Adrenal gland (tissue), 19 donors: ENCODE measurements at places on chromosomes 3 and 15. TPM values are rescaled to one million over a fixed set of nuclear protein-coding genes. Genes with fewer than 3 reads are reported as not detected.

Gene CEP19
- 11.5 TPM for total RNA-seq

DNA sequence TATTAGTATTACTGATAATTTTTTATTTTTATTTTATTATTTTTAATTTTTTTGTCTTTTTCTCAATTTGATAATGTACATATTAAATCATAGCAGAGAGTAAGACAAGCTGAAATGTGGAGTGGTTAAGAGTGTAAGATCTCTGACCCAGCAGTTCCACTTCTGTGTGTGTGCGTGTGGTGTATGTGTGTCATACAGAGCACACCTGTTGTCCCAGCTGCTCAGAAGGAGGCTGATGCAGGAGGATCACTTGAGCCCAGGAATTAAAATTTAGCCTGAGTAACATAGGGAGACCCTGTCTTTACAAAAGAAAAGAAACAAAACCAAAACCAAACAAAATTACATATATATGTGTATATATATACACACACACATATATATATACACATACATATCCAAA is 1.4 kb upstream of the CIDEC start:
- H3K27ac ChIP-seq, result no peak overlapping the region
- peaks cover 13% of the 10 kb centered on the region for H3K4me1 ChIP-seq

DNA sequence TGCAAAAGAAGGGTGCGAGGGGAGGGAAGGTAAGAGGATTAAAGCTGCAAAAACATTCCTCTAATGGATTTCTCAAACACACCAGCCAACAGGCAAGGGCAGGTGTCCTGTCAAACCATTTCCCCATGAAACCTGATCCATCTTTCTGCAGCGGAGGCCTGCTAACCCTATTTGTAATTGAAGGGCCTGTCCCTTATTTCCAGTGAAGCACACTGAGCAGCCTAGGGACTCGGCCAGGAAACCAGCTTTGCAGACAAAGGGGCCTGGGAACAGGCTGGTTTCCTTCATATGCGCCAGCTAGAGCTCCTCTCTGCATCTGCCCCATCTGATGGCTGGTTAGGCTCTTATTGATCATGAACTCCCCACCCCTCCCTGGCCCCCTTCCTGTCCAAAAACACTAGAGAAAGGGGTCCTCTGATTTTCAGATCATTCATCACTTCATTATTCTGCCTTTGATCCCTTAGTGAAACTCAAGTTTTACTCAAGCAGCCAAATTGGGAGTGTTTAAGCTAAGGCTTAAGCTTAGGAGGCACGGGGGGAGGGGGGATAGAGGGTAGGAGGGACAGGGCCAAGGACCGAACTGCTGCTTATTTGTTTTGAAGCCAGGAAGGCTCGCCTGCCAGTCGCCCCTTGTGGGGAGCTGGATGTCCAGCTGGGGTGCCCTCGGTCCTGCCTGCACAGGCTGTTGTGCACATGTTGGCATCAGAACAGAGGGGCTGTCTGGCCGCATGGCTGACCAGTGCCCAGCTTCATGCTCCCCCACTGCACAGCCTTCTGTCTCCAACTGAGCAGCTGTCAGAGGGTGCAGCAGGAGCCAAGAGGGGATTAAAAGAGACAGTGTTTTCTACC is 53.1 kb downstream of the BOC start:
- no peaks in the 10 kb centered on the region for H3K4me1 ChIP-seq
- no peaks in the 10 kb centered on the region for H3K36me3 ChIP-seq
- DNase-seq, result no peak
- no peak overlapping the region for H3K4me3 ChIP-seq
- no peaks in the 10 kb centered on the region for H3K27me3 ChIP-seq

Gene AMIGO3
- not detected for total RNA-seq

DNA sequence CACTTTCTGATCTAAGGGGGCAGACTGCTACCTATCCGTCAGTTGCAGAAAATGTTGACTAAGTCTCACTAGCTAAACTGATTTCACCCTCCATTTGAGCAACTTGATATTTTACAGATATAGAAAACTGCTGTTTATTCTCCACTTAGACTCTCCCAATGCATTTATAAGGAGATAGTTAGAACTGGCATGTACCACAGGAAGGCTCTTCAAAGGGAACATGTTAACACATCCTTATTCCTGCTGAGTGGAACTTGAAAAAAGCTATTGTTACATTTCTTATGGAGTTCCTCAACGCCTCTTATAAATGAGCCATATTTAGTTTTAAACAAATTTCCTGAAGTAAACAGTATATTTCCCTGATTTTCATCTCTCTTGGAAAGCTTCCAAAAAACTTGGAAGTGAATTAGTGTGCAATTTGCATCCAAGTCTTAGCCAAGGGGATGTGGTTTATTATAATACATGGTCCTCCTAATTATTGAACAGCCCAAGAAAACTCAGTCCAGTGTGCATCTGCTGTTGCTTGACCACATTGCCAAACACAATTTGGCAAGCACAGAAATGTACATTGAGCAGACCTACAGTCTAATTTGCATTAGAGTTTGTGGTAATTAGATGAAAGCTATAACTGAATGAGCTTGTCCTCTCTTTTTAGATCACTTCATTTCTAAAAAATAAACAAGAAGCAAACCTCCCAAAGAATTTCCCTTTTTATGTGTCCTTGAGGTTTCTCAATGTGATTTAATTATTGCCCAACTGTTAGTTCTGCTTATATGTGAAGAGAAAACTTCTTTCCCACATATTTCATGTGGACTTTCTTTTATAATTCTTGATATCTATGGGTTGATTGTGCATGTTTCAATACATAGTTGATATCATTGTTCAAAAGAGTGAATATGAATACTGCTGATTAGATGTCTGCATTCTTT is 72.6 kb upstream of the DPH6 start:
- H3K36me3 ChIP-seq, result no peaks in the 10 kb centered on the region
- no peaks in the 10 kb centered on the region for H3K27me3 ChIP-seq
- no peak overlapping the region for H3K27ac ChIP-seq
- no peak overlapping the region for H3K4me3 ChIP-seq
- H3K4me1 ChIP-seq, result peaks cover 9% of the 10 kb centered on the region

GRCh38 chr3:32502118-32502945 is at the start of gene CMTM6:
Gene CMTM6, minus strand, starts transcription at chr3:32502852. Its CDS starts 107 bp downstream, at chr3:32502745.
- DNase-seq, result peak; percentile 86
- H3K4me1 ChIP-seq, result peaks cover 17% of the 10 kb centered on the region
- H3K36me3 ChIP-seq, result no peaks in the 10 kb centered on the region

GRCh38 chr3:6281662-6282061 is 579.3 kb upstream of the GRM7 start:
- no peaks in the 10 kb centered on the region for H3K36me3 ChIP-seq
- H3K4me1 ChIP-seq, result no peaks in the 10 kb centered on the region
- no peaks in the 10 kb centered on the region for H3K27me3 ChIP-seq

Gene GOLGA8N
- total RNA-seq, result 4.2 TPM

Gene OR5K2
- not detected for total RNA-seq

DNA sequence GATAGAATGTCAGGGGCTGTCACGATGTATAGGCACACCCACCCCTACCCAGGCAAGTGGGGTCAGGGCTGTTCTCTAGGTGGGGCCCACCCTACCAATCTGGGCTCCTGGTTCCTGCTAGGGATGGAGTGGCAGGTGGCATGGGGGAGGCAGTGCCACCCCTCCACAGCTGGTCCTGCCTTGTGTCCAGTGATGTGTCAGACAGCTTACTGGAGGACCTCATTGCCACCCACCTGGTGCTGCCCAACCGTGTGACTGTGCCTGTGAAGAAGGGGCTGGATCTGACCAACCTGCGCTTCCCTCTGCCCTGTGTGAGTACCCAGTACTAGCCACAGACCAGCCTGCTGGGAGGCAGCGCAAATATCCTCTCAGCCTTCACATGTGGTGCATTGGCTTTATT is 27.5 kb downstream of the ESYT3 start:
- no peak overlapping the region for H3K4me3 ChIP-seq
- H3K4me1 ChIP-seq, result no peaks in the 10 kb centered on the region
- no peak for DNase-seq
- H3K27me3 ChIP-seq, result peaks cover 7% of the 10 kb centered on the region

- no peak overlapping the region for H3K27ac ChIP-seq
- H3K4me3 ChIP-seq, result no peak overlapping the region
- H3K27me3 ChIP-seq, result no peaks in the 10 kb centered on the region
- no peak for DNase-seq
- H3K36me3 ChIP-seq, result no peaks in the 10 kb centered on the region
- H3K4me1 ChIP-seq, result no peaks in the 10 kb centered on the region
Measured at GRCh38 chr3:23254282-23254681, 51.2 kb downstream of the UBE2E2 start.

DNA sequence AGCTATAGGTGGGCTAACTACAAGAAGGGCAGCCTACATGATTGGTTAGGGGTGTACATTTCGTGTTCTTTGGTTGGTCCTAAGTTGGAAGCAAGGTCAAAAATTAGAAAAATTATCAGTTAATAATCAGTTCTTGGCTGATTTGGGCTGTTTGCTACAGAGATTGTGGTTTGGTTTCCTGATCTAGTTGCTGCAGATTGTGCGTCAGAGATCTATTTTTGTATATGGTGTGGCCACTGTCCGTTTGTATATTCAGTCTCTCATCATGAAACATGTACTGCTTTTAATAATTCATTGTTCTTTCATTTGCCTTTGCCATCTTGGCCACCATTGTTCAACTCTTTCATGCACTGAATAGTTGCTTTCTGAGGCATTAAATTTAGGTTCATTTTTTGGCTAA is 80.9 kb downstream of the LRRC3B start:
- no peak for DNase-seq
- H3K27ac ChIP-seq, result no peak overlapping the region
- H3K27me3 ChIP-seq, result no peaks in the 10 kb centered on the region
- no peak overlapping the region for H3K4me3 ChIP-seq
- H3K36me3 ChIP-seq, result no peaks in the 10 kb centered on the region

DNA sequence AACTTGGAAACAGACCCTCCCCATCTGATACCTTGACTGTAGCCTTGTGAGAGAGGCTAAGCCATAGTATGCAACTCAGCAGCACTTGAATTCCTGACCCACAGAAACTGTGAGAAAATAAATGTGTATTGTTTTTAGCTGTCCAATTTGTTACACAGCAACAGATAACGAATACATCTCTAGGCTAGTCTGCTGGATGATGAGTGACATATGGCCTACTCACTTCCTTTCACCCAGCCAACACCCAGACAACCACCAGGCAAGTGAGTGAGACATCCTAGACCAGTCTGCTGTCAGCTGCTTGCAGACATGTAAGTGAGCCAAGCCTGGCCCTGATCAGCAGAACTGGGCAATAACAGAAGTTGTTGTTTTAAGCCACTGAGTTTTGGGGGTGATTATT is 19.2 kb upstream of the SMAD6 start:
- no peak for DNase-seq
- H3K4me1 ChIP-seq, result no peaks in the 10 kb centered on the region
- H3K27ac ChIP-seq, result no peak overlapping the region
- H3K36me3 ChIP-seq, result no peaks in the 10 kb centered on the region
- no peaks in the 10 kb centered on the region for H3K27me3 ChIP-seq

DNA sequence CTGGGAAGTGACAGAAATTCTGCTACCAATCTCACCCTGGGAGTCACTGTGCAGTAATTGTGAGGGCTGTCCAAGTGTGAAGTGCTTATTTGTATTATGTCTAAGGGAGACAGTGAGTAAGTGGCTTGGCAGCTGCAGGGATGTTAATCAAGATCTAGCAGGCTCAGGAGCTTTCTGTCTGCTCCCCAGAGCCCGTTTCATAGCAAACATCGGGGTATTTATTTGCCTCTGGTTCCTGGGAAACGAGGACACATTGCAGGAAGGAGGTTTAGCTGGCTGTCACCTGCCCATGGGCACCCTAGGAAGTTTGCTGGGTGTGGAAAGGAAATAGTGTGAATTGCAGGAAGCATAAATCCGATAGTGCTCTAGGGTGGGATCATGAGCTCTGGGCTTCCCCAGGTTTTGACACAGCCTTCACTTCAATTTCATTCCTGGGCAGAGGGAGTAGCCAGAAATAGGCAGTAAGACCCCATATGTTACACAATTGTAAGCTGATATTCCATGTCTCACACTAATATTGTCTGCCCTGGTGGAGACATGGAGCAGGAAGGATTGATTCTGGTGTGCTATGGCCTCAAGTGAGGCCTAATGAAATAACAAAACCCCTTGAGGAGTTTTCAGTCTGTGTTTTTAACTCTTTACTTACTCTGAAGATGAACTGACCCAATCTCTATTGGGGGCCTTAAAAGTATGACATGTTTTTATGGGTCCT is 74.1 kb upstream of the MITF start:
- DNase-seq, result peak; percentile 37
- H3K27me3 ChIP-seq, result no peaks in the 10 kb centered on the region
- H3K36me3 ChIP-seq, result no peaks in the 10 kb centered on the region
- H3K4me3 ChIP-seq, result no peak overlapping the region
- H3K4me1 ChIP-seq, result no peaks in the 10 kb centered on the region
- no peak overlapping the region for H3K27ac ChIP-seq

Gene TEX55
- total RNA-seq, result not detected

Gene COL6A5
- total RNA-seq, result not detected

DNA sequence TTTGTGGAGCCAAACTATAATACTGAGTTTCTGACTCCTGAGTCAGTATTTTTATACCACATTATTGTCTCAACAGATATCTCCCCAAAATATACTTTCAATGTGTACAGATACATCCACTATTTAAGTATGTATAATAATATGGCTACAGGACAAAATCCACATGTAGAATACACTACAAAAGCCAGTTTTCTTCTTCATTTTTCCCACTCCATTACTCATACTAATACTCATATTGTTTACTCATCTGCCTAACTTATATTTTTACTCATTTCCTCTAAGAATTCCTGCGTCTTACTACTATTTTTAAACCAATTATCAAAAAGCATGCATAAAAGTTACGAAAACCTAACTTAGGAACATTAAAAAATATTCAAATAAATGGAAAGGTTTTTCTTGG is 440.8 kb downstream of the ZNF385D start:
- no peaks in the 10 kb centered on the region for H3K4me1 ChIP-seq
- H3K27me3 ChIP-seq, result no peaks in the 10 kb centered on the region
- no peak for DNase-seq
- H3K36me3 ChIP-seq, result no peaks in the 10 kb centered on the region
- H3K4me3 ChIP-seq, result no peak overlapping the region

- H3K27me3 ChIP-seq, result no peaks in the 10 kb centered on the region
- peaks cover 15% of the 10 kb centered on the region for H3K4me1 ChIP-seq
- H3K4me3 ChIP-seq, result no peak overlapping the region
- no peak overlapping the region for H3K27ac ChIP-seq
Measured at GRCh38 chr3:30341851-30342250, 264.6 kb upstream of the TGFBR2 start.
